Colonic mucosa (tissue), 4 donors: ENCODE measurements at places on chromosomes 7 and 10. TPM values are rescaled to one million over a fixed set of nuclear protein-coding genes. Genes with fewer than 3 reads are reported as not detected.
A peak's percentile ranks its signal among the peaks of the same experiment; 100 is the strongest.

DNA sequence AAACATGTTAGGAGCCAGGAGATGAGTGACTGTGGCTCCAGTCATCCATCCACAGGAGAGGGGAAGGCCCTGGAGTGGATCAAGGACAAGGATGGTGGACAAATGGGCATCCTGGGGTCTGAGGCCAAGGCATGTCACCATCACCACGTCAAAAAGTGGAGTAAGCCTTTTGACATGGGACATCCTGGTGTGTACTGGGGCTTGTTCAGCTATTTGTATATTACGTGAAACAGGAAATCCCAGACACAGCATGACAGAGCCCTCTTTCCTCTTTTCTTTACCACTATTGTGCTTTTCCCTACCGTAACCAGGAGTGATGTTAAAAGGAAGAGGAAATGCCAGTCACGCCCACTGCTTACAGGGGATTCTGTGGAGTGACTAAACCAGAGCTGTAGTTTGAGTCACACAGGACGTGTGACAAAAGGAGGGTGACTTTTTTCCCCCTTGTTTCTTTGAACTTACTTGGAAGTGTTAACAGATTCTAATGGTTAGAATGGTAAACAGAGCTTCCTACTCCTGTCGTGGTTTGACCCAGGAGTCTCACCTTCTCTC is 15.4 kb downstream of the ACSL5 start:
- DNase-seq: peak; percentile 48

DNA sequence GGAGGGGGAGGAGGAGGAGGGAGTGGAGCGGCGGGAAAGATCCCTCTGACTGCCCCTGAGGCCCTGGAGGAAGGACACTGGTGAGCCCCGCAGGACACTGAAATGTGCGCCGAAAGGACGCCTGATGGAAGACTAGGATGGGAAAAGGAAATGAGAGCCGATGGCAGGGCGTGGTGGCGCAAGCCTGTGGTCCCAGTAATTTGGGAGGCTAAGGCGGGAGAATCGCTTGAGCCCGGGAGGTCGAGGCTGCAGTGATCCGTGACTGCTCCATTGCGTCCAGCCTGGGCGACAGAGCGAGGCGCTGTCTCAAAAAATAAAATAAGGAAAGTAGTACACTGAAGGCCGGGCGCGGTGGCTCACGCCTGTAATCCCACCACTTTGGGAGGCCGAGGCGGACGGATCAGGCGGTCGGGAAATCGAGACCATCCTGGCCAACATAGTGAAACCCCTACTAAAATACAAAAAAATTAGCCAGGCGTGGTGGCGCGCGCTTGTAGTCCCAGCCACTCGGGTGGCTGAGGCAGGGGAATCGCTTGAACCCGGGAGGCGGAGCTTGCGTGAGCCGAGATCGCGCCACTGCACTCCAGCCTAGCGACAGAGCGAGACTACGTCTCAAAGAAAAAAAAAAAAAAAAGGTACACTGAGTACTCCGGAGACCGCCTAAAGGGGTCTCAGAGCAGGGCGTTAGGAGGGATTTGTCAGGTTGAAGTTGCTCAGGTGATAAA is 561 bp upstream of the HNRNPF start:
- peak; percentile 71 for DNase-seq

GRCh38 chr10:30820261-30820991 is 190.9 kb upstream of the LYZL2 start:
- DNase-seq: no peak

DNA sequence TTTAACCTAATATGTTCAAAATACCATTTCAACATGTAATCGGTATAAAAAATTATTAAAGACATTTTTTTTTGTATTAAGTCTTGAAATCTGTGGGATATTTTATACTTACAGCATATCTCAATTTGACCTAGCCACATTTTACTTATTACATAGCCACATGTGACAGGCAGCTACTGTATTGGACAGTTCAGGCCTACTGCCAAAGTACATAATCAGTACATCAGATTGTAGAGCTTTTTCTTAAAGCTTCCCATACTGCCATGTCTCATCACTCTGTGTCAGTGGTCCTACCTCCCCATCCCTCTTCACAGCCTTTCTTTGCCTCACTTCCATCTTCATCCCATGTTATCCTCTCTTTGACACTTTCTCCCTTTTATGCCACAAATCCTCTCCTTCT is 43.0 kb downstream of the LOXL4 start:
- DNase-seq: no peak

- DNase-seq: no peak
Observed at GRCh38 chr7:158748335-158748734, 43.7 kb upstream of the NCAPG2 start.

DNA sequence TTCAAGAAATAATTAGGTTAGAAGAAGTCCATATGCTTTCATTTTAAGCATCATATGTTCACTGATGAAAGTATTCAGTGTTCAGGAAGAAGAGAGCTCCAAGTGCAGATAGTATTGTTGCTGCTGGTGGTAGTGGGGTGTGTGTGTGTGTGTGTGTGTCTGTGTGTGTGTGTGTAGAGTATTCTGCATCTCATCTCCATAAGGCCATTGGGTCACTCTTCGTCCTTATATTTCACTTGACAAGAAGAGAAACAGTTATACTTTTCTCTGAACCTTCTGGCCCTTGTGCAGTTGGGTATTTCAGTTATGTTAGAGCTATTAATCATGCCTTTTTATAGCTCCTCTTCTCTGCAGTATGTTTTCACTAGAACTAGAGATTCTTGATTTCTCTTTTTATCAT is 26.2 kb downstream of the ADAM22 start:
- no peak for DNase-seq

DNA sequence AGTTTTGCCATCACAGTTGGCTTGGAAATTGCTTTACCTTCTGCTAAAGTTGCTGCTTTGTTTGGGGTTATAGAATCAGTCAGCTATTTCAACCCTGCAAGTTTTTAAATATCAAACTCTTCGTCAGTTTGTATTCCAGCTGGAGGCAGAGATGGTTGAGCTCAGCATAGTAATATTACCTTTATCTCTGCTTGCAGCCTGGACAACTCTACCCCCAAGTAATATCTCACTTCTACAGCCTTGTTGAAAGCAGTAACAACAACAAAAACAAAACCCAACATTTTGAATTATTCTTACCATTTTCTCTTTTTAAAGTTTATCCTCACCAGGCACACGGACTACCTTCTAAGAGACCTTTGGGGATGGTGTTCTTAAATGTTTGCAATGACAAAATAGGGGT is 239.1 kb upstream of the PHF14 start:
- DNase-seq: no peak

- DNase-seq: no peak
Observed at GRCh38 chr10:97373456-97373855, 27.7 kb downstream of the RRP12 start.

DNA sequence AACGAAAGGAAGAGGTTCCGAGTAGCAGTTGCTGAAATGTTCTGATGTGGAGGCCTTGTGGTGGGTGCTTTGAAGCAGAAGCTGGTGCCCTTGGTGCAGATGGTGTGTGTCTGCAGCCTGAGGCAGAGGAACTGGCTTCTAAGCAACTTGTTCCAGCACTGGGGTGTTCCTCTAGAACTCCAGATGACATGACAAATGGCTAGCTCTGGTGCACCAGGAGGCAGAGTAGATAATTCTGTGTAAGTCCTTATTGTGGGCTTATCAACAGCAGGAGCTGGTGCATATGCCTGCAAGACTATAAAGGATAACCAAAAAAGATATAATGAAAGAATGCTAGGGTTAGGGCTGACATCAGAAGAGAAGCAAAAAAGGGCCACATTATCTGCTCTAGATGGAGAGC is 76.5 kb downstream of the ARL5B start:
- no peak for DNase-seq

DNA sequence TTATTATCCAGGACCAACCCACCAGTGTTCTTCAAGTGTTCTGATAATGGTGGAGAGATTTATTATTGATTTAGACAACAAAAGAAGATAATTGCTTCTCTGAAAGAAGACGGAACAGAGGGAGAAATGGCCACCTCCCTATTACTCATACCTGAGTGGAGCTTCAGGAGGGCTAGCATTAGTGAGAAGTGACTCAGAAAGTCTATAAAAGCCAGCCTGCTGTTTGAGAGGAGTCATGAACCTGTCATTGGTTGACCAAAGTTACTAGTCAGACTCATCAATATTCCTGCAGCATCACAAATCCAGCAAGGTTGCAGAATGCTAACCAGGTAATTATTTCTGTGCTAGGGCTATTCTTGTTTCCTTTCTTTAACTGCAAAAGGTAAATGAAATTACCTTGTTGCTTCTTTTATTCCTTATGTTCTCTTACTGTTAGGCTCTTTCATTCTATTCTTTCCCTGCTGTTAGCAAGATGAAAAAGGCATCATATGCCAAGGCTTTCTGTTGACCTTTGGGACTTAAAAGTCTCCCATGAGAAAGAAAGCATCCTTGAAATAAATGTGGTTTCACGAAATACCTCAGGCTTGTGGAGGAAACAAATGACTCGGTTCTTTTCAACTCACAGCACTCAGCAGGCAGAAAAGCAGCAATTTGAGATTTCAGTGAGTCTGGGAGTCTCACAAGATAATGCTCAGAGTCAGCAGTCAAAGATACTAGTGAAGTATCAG is 256.4 kb upstream of the PHYHIPL start:
- no peak for DNase-seq

- no peak for DNase-seq
Observed at GRCh38 chr7:152866125-152866524, 106.6 kb downstream of the ACTR3B start.

DNA sequence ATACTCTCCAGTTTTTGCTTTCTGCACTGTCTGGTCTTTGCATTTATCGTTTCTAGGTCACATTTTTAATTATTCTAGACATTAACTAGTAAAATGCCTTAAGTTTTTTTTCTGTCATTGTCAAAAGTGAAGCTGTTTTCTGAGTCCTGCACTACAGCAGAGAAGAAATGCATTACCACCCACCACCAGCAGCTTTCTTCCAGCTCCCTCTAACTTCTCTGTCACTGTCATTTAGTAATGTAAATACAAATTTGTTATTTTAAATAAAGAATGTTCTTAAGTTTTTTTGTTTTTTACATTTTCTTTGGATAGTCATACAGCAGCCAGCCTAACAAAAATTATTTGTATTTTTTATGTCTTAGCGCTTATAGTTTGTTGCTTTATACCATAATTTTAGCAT is 18.8 kb downstream of the PTPRZ1 start:
- DNase-seq: no peak

The STYXL1 gene
- 32.4 TPM for total RNA-seq

The ENTPD1 gene
- 10.8 TPM for total RNA-seq

The PDK4 gene
- 11.1 TPM for total RNA-seq

The AUTS2 gene
- 39.8 TPM for total RNA-seq
